ENCODE measurements at places on chromosomes 5 and 9. TPM values are rescaled to one million over a fixed set of nuclear protein-coding genes. Genes with fewer than 3 reads are reported as not detected.

PTPRD gene
- total RNA-seq: not detected

- no peak for DNase-seq
These were observed 58.4 kb upstream of the FBXL7 start for GRCh38 chr5:15441433-15442192.

GRCh38 chr5:102731693-102732092 lies 23.4 kb upstream of the PAM start:
- DNase-seq: no peak

DNA sequence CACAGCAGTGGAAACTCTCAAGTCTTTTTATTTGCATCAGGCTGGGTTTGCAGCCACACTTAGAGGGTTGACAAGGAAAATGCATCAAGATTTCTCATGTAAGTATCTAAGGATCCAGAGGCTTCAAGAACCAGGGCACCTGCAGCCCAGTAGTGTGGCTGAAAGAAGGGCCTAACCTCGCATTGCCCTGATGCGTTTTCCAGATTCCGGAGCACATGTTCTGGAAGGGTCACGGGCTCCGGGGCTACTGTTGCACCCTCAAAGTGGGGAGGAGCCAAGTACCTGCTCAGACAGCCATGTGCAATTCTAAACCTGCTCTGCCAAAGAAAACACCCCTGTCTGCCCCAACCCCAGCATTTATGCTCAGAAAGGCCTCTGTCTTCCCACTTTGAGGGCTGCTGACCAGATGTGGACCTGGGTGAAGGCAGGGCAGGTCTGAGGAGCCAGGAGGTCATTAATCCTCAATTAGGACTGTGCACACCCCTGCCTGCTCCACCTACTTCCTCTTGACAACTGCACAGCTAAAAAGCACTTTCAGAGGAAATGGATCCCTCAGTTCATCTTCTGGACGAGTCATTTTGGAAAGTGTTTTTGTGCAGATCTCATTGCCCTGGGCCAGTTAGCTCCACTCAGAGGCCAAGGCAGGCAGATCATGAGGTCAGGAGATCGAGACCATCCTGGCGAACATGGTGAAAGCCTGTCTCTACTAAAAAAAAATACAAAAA lies 110.7 kb downstream of the SAXO1 start:
- DNase-seq: no peak

DNA sequence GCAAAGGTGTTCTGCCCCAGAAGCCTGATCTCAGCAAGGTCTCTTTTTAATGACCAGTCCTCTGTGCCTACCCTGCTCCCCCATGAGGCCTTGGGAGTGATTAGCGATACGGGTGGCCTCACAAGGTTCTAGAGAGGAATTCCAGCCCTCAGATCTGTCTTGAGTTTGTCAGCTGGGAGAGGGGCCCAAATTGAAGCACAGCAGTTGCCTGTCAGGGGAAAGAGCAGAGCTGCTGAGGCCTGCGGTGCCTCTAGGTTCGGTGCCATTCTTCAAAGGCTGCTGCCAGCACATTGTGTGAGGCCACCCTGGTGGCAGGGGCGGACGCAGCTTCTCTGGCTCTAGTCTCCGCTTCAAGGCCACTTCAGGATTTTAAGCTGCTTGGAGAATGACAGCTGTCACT lies 85.7 kb upstream of the GRIA1 start:
- no peak for DNase-seq

ADAMTS16 gene
- not detected for total RNA-seq

GRCh38 chr5:145712245-145712644 lies 122.9 kb downstream of the PRELID2 start:
- no peak for DNase-seq

PCDHGA10 gene
- total RNA-seq: 0.30 TPM

DNA sequence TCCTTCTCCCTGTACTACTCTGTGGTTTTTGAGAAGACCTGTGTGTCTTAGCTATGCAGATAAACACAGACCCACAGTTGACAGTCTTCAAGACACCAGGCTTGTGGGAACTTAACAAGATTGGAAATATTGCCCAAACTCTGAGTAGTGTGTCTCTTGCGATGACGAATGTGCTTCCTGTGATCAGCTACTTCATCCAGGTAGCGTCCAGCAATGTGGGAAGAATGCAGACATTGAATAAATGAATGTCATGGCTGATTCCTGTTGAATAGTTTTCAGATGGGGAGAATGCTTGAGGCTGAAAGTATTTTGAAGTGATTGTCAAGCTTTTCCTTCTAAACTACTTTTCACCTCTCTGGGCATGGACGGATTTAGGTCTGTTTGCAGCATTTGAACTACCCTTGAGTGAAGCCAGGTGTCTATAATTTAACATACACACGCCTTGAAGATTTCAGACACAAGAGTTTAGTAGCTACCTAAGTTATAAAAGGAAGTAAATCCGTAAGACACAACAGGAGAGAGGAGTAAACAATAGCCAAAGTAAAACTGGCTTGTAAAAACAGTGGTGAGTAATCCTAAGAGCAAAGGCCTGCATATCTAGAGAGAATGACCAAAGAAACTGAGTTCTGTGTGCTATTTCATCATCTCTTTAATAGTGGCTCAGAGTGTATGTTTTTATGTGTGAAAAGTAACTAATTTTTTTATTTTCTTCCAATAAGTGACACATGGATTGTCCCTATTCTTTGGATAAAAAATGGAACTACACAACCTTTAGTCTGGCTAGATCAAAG lies 30.0 kb upstream of the ARL14EPL start:
- DNase-seq: no peak

- DNase-seq: no peak
These were observed 49.2 kb upstream of the SLC44A1 start for GRCh38 chr9:105195259-105195658.

GRCh38 chr9:22623236-22623635 lies 176.6 kb downstream of the DMRTA1 start:
- no peak for DNase-seq

DNA sequence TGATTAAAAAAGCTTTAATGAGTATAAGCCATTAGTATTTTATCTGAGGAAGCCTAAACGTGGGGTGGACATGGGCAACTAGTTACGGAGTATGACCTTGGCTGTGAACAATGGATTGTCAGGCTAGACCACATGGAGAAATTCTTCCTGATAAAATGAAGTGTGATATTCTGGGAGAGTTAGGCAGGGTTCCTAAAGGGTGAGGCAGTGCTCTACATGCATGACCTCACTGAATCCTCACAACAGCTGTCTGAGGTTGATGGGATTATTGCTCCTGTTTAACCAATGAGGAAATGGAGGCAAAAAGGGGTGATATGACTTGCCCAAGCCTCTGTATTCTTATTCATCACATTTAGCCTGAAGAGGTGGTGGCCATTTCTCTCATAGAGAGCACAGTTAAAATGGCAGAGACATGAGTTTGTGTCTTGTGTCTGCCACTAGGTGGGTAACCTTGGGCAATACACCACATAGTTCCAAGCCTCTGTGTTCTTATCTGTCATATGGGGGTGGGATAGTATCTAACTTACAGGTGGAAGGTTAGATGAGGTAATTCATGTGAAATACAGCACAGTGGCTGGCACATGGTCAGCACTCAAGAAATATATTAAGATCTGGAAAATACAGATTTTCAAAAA lies 96.1 kb upstream of the NR3C1 start:
- no peak for DNase-seq

MSANTD3 gene
- 12.0 TPM for total RNA-seq

PCDHB11 gene
- not detected for total RNA-seq

DNA sequence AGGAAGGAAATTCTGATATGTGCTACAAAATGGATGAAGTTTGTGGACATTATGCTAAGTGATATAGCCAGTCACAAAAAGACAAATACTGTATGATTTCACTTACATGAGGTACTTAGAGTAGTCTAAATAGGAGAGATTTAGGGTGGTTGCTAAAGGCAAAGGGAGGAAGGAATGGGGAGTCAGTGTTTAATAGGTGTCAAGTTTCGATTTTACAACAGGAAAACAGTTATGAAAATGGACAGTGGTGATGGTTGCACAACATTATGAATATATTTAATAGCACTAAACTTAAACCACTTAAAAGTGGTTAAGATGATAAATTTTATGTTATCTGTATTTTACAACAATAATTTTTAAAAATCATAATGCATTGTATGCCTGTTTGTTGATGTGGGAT lies 40.4 kb upstream of the ECM2 start:
- DNase-seq: no peak

- no peak for DNase-seq
These were observed 28.8 kb upstream of the RNU6ATAC start for GRCh38 chr9:134192951-134193731.

GRCh38 chr5:77636641-77637169 lies 1.8 kb downstream of the OTP start:
- no peak for DNase-seq

DNA sequence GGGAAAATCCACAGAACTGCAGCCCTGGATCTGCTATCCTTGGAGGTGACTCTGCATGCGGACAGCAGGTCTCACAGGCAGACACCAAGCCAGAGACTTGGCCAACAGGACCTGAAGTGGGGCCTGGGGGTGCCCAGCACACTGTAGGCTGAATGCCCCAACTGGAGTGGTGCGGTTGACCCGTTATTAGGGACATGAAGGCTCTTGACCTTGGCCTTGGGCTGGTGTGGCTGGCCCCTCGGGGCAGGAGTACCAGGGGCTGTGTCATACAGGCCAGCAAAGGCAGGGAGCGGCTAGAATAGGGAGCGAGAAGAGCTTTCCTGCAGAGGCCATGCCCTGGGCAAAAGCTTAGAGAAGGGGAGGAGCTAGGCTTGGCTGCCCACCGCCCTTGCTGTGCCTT lies 153.2 kb upstream of the MVB12B start:
- no peak for DNase-seq

DNA sequence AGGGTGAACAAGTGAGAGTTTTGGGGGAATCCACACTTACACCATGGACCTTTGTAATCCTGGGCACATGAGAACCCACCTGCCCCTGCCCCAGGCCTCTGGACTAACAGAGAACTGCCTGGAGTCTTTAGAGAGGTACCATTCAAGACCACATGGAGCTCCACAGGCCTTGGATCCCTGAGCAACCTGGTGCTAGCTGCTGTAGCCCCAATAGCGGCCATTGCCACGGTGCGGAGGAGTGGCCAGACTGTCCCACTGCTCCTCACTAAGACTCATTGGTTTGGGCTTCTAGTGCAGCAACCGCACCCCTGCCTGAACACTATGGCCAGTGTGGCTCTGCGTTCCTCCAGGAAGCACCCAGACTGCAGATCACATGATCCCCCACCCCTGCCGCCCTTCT lies 45.8 kb downstream of the OSMR start:
- no peak for DNase-seq

ADAMTS19 gene
- not detected for total RNA-seq

CCNO gene
- not detected for total RNA-seq

DNA sequence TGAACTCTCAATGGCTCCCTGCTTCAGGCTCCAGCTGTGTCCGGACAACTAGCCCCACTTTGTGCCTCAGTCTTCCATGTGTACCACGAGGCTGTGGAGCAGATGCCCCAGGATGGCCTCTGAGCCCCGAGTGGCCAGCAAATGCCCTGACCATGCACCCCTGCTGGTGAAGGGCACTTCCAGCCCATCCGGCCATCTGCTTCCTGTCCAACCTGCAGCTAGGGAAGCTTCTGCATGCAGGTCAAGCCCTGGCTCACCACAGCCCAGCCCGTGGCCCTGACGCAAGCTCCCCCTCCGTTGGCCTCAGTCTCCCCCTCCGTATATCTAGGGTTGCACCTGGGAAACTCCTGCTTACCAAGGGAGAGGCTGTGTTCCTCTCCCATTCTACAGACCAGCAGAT lies 4.8 kb downstream of the NINJ1 start:
- DNase-seq: no peak

- no peak for DNase-seq
These were observed 70.5 kb downstream of the FOCAD start for GRCh38 chr9:20754556-20754955.

DNA sequence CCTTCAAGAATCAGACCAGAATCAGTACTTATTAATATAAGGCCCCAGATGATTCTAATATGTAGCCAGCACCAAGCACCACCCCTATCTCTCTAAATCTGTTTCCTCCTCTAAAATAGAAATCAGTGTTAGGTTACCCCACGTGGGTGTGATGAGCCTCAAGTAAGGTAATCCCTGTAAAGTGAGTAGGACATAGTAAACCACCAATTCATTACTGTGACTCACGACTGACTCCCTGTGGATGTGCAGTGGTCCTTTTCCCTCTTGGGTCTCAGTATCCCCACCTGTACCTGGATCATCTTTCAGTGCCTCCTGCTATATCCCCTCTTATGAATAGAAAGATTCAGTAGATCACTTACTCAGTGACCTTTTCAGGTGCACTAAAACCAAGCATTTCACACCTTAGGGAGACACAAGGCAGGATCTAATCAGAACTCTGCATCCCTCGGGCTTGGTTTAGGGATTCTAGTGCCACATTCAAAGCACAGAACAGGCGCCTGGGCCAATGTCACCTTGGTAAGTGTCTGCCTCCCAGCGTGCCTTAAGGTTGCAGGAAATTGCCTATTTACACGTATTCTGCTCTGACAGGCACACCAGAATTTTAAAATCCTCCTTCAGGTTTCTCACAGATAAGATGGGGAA lies 12.2 kb upstream of the ALDH1B1 start:
- DNase-seq: no peak

IL5 gene
- total RNA-seq: not detected

DNA sequence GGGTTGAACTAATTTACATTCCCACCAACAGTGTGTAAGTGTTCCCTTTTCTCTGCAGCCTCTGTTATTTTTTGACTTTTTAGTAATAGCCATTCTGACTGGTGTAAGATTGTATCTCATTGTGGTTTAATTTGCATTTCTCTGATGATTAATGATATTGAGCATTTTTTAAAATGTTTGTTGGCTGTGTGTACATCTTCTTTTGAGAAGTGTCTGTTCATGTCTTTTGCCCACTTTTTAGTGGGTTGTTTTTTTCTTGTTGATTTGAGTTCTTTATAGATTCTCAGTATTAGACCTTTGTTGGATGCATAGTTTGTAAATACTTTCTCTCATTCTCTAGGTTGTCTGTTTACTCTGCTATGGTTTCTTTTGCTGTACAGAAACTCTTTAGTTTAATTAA lies 101.6 kb downstream of the NIPBL start:
- DNase-seq: no peak

DNA sequence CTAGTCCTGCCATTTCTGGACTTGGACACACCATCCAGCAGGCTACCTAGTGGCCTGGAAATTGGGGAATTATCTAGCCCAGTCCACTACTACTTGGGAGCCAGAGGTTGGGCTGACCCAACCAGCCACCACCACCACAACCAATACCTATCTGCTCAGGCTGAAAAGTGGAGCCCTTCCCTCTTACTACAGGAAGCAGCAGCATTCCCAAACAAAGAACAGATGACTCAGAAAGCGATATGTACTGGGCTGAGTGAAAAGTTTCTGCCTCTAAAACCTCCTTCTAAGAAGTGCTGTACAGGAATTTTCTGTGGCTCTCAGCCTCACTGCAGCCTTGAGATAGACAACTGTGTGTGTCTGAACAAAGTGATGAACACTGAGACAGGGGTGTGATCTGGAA lies 279.4 kb downstream of the CDH10 start:
- no peak for DNase-seq
